Bronchial epithelial cell (primary cell): ENCODE measurements at places on chromosomes 13 and 19.

GRCh38 chr13:48159826-48160225 is 64.9 kb upstream of the MED4 start:
- DNase-seq = peak; percentile 83

DNA sequence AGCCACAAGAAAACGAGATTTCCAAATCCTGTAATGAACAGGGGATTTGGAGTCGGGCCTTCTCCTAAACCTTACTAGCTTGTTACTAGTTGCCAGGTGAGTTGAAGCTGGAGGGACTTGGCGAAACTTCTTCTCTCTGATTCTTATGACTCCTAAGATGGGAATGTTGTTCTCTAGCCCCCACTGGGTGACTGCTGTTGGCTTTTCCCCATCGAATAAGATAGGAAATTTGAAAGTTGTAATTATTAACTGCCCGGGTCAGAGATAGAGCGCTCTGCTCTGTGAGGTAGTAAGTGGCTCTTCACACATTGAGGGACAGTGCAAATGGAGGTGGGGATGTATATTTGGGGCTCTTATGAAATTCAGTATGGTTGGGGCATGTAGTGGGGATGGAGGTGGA is 111.2 kb upstream of the MBNL2 start:
- DNase-seq = no peak

GRCh38 chr13:50970956-50971355 is 61.4 kb downstream of the RNASEH2B start:
- DNase-seq = no peak

DNA sequence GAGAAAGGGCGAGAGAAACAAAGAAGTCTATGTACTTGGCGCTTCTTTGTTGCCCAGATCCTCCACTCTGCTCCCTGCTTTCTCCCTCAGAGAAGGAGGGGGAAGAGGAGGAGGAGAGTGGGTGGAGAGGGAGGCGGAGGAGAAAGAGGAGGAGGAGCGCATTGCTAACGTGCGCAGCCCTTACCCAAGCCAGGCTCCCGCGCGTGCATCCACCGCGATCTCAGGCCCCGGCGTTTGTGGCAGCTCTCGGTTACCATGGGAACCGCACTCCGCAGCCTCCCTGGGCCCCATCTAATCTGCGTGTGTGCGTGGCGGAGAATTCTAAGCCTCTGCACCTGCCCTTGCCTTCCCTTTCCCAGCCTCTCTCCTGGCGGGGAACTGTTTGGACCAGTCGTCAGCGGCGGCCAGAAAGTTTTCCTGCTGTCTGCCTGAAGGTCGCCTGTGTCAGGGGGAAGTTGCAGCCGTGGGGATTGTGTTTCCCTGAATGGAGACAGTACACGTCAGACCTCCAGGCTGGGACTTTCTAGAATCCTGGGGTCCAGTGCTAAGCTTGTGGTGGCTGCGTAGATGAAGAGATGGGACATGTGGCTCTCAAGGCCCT is at the start of gene ERICH6B:
ERICH6B (minus strand) TSS at position 239 of the 601 bp plus-strand sequence. CDS start 18,734 bp downstream, outside the sequence.
- no peak for DNase-seq

- peak; percentile 8 for DNase-seq
Measured at GRCh38 chr13:76783798-76784197, 102.4 kb downstream of the KCTD12 start.

DNA sequence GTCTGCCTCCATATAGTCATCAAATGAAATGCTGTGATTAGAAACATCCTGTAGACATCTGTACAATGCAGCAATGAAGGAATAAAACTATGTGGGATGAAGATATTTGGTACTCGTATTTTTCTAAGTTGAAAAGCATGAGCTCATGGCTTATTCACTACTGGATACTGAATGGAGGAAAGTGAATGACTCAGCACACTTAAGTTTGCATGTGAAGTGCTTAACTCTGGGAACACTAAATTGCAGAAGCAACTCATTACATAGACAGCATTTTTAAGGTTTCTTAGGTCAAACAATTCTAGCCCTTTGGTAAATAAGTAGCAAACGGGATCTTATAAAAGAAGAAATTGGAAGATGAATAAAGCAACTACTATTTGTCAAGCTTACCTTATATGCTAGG is 429.0 kb upstream of the MIR17HG start:
- peak; percentile 64 for DNase-seq

GRCh38 chr13:71254384-71254783 is 612.6 kb downstream of the DACH1 start:
- DNase-seq = peak; percentile 10

DNA sequence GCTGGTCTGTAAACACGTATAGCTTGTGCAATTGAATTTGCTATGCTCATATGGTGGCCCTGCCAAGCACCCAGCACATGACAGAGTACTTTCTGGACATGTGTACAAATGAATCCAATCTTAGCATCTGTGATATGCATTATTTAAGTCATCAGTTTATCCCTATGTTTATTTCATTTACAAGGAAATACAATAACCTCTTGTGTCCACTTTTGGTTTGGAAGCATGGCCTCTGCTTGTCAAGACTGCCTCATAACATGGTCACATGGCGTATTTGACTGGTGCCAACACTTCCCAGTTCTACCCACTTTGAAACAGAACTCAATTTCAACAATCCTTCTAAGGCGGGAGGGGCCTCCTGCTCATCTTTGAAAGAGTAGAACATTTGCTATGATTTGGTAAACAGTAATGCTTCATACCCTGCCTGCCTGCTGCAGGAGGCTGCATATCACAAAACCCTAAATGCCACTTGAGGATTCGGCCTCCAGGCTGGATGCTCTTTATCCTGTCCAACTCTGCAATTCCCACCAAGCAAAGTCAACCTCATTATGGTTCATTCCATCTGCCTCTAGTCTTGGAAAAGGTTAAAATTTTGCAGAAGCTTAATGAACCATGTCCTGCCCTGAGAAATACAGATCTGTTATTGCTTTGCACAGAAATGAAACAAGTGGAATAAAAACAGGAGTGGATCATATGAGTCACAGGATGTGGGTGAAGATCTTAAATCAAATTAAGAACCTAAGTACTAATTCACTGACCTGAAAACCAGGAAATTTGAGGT is 151.3 kb downstream of the CYSLTR2 start:
- DNase-seq = no peak
